ENCODE measurements at places on chromosomes 11 and 22.

DNA sequence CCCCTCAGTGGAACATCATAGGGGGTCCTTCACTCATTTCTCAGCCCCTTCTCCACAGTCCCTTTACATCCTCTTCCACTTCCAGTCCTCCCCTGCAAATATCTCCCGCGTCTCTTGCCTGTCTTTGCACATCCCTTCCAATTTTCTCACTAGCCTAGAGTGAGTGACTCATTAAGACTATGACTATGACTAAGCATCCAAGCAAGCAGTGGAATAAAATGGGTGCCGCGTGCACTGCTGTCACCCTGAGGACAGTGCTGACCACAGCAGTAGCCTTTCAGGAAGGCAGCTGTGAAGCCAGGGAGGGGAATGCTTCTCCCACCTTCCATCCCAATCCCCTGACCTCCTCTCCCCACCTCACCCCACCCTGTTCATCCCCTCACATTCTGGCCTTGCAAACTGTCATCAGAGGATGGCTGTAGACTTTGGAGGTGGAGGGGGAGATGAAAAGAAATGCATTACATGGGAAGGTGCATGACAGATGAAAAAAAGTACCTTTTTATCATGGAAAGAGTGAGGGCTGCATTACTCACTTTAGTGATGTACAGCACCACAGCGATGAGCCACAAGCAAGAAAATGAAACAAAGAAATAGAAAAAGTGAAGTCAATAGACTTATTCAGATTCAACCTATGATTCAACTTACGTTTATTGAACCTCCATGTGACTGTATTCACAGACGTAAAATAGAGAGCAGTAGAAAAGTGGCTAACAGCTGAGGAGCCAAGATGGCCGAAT is 948.2 kb downstream of the NTM start:
- no peak for DNase-seq

DNA sequence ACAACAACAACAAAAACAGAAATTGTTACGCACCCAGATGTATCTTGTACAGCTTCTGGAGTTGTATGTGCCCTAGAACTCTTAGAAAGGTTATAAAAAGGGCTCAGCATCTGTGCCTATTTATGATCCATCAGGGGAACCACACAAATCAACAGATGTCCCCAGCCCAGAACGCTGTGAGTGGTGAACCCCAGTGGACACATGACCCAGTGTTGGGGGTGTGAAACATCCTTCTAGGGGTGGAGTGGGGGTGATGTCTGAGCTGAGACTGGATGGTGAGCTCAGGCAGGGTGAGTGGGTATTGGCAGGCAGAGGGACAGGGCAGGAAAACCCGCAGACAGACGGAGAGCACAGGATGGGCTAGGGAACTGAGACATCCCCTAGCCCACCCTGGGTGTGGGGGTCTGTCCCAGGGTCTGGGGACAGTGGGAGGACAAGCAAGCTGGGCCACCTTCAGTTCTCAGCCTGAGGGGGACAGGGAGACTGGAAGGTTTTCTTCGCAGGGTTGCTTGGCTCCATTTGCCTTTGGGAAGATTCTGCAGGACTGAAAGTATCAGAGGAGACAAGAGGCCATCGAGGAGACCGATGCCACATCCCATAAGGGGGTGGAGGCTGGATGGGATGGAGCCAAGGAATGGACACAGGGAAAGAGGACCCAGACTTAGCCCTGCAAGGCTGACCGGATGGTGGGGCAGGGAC is 5.8 kb upstream of the EMID1 start:
- no peak for DNase-seq

DNA sequence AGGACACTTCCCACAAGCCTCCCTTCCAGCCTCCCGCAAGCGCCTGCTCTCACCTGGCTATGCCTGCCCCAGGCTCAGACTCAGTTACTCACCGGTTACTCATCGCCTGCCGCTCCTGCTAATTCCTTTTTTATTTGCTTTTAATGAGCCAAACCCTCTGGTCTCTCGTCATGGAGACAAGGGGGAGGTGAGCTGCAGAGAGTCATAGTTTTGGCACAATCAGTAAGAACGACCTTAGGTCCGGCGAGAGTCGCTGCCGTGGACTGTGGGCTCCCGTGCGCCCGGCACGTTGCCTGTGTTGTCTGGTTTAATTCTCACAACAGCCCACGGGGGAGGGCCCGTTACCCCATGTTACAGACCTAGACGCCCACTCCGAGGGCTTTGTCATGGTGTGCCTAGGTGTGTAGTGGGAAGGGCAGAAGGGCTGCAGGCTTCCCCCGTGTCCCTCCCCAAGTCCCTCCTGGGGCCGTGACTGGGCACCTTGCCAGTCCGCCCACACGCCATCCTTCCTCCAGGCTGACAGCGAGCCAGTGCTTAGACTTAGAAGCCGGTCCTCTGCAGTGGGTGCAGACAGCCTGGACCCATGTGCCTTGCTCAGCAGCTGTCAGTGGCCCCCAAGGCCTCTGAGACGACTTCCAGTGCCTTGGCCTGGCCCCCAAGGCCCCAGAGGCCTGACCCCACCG is 42.2 kb downstream of the WNT7B start:
- no peak for DNase-seq

DNA sequence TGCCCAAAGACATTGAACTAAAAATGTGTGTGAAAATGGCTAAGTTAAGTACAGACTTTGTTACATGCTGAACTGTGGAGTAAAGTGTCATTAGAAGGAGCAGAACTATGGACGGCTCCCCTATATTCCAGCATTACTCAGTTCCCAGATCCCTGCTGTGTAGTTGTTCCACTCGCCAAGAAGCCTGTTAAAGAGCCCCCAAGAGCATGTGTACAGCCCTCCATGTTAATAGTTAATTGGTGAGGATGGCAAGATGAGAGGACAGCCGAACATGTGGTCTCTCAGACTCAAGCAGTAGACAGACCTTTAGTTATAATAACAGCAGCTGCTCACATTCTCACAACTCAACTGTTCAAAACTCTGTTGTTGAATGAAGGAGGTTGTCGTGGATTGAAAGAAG is 127.4 kb downstream of the ELP4 start:
- no peak for DNase-seq

DNA sequence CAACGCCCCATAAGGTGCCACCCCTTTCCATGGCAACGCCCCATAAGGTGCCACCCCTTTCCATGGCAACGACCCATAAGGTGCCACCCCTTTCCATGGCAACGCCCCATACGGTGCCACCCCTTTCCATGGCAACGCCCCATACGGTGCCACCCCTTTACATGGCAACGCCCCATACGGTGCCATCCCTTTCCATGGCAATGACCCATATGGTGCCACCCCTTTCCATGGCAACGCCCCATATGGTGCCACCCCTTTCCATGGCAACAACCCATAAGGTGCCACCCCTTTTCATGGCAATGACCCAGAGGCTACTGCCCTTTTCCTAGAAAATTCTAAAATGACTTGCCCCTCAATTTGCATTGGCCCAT is 72.1 kb downstream of the BRD1 start:
- no peak for DNase-seq

DNA sequence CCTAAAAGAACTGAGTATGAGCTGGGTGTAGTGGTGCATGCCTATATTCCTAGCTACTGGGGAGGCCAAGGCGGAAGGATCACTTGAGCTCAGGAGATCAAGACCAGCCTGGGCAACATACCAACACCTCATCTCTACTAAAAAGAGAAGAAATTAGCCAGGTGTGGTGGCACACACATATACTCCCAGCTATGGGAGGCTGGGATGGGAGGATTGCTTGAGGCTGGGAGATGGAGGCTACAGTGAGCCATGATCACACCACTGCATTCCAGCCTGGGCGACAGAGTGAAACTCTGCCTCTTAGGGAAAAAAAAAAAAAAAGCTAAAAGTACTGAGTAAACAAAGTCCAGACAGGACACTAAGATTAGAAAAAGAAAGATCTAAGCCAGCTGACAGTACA is 3.5 kb upstream of the HTR3B start:
- no peak for DNase-seq

DNA sequence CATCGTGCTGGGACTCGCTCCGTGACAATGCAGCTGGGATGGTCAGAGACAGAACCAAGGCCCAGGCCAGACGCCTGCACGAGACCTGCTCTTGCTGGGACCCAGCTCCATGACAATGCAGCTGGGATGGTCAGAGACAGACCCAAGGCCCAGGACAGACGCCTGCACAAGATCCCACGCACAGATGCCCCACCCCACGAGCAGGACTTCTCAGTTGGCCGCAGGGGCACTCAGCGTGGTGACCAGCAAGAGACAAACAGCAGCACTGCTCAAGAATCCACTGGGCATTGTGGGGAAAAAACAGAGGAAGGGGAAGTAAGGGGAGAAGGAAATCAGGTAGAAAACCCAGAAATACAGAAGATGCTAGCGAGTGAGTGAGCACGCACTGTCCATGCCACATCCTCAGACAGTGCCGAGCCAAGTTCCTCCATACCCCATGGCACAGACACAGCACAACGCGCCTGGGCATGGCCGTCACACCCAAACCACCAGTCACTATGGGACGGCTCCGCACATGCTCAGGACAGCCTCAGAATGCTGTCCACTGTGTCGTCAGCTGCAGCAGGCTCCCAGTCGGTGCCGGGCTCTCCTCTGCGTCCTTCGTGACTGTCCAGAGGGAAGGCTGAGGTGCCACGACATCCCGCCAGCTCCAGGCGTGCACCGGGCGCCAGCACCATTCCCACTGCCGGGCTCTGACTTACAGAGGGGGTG is 44.5 kb downstream of the BRD1 start:
- DNase-seq = no peak

DNA sequence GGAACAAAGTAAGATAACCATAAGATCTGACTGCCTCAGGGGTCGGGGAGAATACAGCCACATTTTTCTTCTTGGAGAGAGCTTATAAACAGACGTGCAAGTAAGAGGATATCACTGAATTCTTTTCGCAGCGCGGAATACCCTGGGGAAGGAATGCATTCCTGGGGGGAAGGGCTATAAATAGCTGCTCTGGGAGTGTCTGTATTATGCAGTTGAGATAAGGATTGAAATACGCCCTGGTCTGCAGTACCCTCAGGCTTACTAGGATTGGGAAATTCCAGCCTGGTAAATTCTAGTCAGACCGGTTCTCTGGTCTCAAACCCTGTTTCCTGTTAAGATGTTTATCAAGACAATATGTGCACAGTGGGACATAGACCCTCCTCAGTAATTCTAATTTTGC is 1491.7 kb upstream of the RAG2 start:
- DNase-seq = no peak

- no peak for DNase-seq
Observed at GRCh38 chr11:108967571-108967970, 302.7 kb downstream of the DDX10 start.

- DNase-seq = no peak
Observed at GRCh38 chr11:64093233-64094039, 57.7 kb downstream of the FLRT1 start.

DNA sequence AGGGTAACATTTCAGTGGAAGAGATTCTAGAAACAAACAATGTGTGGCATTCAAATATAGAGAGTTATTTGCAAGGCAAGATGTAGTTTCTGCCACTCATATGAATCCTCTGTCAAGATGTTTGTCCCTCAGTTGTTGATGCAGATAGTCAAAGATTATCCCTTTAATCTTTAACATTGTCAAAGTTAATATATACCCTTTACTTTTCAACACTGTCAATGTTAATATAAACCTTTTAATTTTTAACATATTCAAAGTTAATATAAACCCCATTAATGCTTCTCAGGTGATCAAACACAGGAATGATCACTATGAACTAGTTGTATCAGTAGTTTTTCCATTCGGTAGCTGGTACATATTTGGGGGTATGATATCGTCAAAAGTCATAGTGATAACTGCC is 51.9 kb upstream of the PICALM start:
- no peak for DNase-seq

DNA sequence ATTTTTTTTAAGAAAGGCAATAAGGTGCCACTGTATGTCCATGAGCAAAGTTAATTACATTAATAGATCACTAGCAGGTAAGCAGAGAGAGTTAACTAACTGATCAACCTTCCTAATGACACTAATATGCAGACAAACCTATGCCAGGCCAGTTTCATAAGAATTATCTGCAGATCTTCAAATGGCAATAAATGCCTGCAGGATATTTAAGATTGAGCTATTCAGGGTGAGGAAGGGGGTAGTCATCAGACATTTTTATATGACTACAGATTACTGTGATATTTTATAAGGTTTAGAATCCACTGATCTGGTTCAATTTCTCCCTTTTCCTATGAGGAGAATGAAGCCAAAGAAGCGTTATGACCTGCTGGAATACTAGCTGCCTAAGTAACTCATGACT is 30.2 kb downstream of the CARD18 start:
- DNase-seq = no peak

DNA sequence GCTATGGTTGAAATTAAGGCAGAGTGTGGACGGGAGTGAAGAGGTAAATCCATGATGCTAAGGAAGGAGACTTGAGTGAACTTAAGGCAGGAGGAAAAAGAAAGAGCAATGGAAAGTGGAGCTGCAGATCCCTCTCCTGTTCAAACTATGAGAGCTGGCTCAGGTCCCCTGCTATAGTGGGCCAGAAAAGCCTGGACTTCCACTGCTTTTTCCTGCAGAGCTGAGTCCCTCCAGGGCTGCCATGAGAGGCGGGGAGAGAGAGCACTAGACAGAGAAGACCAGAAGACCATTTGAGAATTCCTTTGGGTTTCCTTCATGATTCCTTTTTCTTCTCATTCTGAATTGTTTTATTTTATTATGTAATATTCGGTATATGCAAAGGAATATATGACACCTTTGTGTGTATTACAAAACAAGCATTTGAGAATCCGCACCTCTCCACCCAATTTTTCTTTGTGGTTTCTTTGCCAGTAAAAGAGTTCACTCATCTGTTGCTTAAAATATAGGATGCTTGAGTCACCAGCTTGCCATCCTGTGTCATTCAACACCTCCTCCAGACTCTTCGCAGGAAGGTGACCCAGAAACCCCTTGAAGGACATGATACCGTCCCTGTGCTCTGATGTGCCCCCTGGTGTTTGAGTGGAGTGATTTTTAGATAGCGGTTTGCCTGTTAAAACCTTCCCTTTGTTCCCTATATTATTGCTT is 24.4 kb downstream of the SREBF2 start:
- DNase-seq = no peak

- DNase-seq = no peak
Observed at GRCh38 chr11:110492321-110492685, 62.6 kb downstream of the FDX1 start.

DNA sequence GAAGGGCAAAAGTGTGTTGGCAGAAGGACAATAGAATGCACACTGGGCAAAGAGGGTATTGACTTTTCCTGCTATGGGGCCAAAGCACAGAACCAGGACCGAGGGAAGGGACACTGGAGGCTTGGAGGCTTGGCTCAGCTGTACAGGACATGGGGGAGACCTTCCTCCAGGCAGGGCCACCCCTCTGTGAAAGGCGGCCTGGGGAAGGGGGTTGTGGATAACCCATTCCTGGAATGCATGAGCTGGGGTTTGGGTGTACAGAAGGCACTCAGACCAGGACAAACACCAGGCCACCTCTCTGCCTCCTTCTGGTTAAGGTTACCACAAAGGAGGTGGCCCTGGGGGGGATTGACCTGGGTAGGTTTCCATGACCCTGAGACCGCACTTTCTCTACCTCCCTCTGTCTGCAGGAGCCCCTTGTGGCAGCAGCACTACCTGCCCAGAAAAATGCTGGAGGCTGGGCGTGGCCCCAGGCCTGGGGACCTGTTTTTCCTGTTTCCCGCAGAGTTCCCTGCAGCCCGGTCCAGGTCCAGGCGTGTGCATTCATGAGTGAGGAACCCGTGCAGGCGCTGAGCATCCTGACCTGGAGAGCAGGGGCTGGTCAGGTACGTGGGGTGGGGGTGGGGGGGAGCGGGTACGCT is 9.6 kb downstream of the P2RY2 start:
- no peak for DNase-seq

- DNase-seq = peak; percentile 54
Observed at GRCh38 chr11:727859-728748, 19.2 kb upstream of the TALDO1 start.

Measured in GOT3 (cell line).